ENCODE measurements at places on chromosomes 2 and 18.

GRCh38 chr18:50127516-50128210 lies 67.3 kb downstream of the MYO5B start:
- no peak for DNase-seq

DNA sequence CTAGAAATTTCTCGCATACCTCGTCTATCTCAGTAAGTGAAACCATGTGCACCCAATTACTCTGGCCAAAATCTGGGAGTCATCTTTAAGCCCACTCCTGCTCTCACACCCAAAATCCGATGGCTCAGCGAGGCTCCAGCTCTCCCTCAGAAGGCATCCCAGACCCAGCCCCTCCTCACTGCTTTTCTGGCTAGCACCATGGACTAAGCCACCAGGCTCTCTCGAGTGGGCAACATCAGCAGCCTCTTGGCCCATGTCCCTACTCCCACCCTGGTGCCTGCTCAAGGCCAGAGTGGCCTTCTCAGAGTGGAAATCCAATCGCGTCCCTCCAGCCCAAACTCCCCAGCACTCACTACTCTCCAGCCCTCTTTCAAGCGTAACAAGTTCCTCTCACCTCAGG lies 27.2 kb downstream of the TNS1 start:
- DNase-seq, result no peak

DNA sequence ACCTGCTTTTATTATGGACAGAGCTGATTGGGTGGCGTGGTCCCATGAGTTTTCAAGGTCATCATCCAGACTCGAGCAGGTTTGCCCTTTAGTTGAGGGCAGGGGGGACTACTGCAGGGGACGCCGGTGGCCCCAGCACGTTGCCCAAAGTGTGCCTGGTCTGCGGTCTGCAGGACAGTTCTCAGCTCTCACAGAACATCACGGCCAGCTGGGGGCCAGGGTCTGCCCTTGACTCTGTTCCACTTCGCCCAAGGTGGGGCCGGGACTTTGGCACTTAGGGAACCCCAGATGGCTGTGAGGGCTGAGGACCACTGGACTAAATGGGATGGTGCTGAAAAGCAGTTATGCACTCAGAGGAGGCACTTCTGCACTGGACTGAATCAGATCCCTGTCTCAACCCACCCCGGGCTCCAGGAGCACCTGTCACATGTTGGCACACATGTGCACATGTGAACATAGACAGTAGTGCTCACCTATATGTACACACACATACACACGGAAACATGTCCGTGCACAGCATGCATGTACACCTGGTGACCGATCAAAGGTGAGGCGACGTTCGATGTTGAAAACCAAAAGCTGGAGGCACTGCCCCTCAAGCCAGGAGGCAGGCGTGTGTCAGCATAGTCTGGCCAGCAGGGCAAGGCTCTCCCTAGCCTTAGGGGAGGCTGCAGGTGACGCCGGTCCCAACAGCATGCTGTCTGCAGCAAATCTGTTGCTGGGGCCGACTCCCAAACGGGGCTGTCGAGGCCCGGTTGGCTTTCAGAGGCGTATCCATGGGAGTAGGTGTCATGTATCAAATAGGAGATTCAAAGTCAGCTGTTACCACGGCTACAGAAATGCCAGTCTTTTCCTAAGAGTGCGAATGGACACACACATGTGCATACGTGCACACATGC lies 10.2 kb downstream of the ANO7 start:
- no peak for DNase-seq

- DNase-seq, result no peak
These were observed 20.3 kb downstream of the MYO1B start for GRCh38 chr2:191265311-191266170.

DNA sequence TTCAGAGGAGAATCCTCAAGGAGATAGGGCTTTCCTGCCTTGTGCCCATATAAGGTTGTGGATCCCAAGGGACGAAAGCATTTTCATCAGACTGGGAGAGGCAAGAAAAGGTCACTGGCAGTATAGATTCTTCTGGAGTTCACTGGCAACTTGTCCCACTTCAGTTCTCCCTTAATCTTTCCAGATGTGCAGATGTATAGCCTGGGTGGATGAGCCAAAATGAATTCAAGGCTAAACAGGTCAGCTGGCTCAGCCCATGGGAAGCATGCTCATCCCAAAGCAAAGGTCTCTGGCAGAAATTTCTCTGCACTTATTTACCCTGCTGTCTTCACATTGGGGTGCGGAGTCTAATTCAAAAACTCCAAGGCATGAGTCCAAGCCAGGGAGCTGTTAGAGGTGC lies 148.9 kb upstream of the TNP1 start:
- DNase-seq, result no peak

DNA sequence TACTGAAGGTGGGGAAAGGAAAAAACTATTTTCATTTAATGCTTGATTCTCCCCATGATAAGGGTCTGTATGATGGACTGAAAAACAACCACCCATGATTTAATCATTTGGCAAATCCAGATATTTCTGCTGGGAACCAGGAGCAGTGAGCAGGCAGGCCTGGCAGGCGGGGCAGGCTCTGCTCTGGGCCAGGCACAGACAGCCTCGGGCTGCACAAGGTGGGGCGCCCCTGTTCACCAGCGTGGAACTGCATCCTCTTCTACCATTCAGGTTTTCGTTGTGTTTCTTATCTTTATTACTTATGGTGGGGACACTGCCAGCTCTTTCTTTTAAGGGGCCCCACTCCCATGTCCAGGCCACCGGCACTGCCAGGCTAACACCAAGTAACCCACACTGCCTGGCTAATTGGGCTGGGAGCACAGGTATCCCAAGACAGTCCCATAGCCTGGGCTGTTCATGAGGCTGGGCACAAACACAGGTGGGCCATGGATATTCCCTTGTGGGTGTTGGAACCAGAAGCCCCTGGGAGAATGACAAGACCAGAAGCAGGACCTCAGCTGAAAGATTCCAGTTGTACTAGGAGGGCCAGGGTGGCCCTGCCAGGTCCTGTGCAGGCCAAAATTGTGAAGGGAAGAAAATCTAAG lies 57.1 kb upstream of the RALBP1 start:
- no peak for DNase-seq

- no peak for DNase-seq
These were observed 205.6 kb downstream of the RTP5 start for GRCh38 chr2:242075168-242075567.

- no peak for DNase-seq
These were observed 33.5 kb upstream of the IHH start for GRCh38 chr2:219094171-219094570.

- DNase-seq, result no peak
These were observed 159.6 kb downstream of the RND3 start for GRCh38 chr2:150327564-150328489.

GRCh38 chr18:66727991-66728390 lies 124.1 kb upstream of the CDH19 start:
- no peak for DNase-seq

DNA sequence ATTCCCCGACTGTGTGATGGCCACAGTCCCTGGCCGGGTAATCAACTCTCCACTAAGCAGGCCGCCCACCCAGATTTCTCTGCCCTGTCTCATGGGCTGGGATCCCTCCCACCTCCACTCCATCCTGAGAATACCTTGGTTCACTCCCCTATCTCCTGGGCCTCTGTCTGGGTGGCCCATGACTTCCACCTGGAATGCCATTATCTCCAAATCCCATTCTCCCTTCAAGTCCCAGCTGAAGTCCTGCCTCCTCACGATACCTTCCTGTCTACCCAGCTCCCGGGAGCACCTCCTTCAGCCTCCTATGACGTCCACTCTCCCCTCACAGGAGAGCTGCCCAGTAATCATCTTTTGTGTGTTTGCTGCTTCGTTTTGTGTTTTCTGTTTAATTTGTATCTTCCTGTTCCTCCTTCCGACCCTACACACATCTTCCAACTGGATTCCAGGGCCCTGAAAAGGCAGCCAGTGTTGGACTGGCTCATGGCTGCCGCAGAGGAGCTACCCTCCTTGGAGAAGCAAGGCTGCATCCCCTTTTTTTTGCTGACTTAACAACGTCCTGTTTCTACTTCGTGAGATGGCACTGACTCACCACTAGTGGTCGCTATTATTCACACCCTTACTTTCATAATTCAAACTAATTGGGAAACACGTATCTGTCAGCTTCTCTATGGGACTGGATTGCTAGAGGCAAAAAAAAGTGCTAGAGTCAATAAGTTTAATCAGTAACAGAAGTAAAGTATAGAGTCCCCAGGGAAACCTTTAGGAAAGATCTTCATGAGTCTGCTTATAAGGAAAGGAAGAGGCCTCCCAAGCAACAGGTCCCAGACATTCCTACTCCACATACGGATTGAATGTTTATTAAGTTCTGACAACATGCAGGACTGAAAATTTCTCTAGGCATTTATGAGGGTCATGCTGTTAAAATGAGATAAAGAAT lies 171.9 kb upstream of the GATA6 start:
- no peak for DNase-seq

DNA sequence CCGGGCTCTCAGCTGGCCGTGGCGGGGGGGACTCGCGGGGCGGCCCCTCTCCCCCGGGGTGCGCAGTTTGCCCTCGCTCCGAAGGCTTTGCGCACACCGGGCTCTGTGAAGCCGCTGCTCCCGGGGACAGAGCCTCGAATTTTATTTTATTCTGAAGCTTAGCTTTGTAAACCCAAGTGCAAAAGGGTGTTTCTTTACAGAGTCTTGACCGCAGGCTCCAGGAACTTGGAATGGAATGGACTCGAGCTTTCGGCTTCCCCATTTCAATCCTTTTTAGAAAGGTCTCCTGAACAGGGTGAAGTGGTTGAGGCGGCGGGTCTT lies 2.0 kb downstream of the GALR1 start:
- DNase-seq, result no peak

DNA sequence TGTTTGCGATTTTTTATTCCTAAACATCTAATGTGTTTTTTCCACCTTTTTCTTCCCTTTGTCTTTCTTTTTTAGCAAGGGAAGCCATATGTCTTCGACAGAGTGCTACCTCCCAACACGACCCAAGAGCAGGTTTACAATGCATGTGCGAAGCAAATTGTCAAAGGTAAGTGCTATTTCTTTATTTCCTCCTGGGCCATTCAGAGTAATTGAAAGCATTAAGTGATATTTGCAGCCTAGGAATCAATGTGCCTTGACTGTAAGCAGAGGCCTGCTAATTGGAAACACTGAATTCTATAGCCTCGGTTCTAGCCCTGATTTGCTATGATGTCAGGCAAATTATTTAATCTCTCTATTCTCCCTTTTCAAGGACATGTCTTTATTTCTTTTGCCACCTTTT lies 47.0 kb downstream of the KIF5C start:
- no peak for DNase-seq

GRCh38 chr18:12855916-12856315 lies 28.1 kb downstream of the PTPN2 start:
- DNase-seq, result no peak

DNA sequence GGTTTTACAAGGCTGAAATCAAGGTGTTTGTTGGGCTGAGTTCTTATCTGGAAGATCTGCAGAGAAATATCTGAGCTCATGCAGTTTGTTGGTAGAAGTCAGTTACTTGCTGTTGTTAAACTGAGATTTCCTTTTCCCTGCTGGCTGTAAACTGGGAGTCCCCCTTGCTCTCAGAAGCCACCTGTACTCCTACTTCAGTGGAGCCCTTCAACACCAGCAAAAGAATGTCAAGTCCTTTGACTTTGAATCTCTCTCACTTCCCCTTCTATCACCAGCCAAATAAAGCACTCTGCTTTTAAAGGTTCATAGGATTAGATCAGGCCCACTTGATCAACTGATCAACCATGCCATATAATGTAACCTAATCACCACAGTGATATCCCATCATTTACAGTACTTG lies 252.2 kb upstream of the CDH7 start:
- no peak for DNase-seq

DNA sequence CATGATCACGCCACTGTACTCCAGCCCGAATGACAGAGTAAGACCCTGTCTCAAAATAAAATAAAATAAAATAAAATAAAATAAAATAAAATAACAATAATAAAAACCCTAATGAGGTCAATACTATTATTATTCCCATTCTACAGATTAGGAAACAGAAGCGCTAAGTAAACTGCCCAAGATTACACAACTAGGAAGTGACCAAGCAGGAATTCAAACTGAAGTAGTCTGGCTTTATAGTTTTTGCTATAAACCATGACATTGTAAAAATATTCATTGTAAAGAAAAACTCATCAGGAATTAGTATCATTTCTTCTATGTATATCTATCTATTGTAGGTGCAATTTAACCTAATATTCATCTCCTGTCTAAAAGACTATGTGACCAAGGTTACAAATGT lies 1.2 kb downstream of the PLEKHM3 start:
- no peak for DNase-seq

DNA sequence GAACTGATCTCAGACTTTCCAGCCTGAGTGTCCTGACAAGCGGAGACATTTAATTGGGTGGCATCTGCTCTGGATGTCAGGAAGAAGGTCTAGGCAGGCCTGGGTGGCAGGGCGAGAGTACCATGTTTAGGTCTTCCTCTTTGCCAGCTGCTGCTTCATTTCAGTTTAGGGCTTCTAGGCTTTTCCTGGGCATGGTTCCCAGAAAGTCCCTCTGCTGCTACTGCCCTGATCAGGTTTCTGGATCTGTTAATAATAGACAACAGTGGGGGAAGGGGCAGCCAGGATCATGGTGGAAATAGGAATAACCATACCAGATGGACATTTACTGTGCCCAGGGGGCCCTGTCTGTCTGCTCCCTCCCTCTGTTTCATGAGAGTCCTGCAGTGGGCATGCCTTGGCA lies 2.3 kb upstream of the PLCD4 start:
- no peak for DNase-seq

DNA sequence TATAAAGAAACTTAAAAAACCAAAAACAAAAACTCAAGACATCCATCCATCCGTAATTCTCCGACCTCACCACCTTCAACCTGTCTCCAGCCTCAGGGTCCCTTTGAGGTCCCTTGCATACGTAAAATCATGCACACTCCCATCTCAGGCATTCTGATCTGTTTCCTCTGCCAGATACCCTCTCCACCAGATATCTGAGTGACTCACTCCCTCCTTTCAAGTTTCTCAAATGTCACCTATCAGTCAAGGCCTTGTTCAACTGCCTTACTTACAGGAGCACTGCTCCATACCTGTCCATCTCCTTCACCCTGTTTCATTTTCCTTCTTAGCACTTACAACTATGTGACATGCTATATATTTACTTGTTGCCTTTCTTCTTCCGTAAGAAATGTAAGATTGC lies 369.3 kb downstream of the NBAS start:
- no peak for DNase-seq

DNA sequence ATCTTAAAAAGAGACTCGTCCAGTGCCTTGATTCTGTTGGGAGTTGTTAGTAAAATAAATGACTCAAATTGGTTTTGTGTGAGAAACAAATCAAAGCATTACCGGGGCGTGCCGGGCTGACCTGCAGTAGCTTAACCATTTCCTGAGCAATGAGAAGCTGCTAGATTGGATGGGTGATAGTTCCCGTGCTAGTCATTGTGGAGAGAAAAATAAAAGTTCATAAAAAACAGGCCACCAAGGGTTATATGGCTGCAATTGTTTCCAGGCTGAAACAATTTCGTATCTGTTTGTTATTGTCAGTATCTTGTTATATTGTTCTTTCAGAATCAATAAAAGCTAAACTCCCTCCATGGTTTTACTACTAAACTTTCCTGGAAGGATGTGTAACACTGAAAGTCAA lies 314.4 kb downstream of the MTX2 start:
- no peak for DNase-seq

- no peak for DNase-seq
These were observed 7.0 kb downstream of the XIRP2 start for GRCh38 chr2:166895243-166895642.

Measured in activated CD8-positive, alpha-beta memory T cell treated with anti-CD3 and anti-CD28 coated beads for 48 hours (primary cell).